Activated naive CD4-positive, alpha-beta T cell treated with Interleukin-2 at 50 U/mL for 16 hours (primary cell): ENCODE measurements at places on chromosomes 13 and 19.

DNA sequence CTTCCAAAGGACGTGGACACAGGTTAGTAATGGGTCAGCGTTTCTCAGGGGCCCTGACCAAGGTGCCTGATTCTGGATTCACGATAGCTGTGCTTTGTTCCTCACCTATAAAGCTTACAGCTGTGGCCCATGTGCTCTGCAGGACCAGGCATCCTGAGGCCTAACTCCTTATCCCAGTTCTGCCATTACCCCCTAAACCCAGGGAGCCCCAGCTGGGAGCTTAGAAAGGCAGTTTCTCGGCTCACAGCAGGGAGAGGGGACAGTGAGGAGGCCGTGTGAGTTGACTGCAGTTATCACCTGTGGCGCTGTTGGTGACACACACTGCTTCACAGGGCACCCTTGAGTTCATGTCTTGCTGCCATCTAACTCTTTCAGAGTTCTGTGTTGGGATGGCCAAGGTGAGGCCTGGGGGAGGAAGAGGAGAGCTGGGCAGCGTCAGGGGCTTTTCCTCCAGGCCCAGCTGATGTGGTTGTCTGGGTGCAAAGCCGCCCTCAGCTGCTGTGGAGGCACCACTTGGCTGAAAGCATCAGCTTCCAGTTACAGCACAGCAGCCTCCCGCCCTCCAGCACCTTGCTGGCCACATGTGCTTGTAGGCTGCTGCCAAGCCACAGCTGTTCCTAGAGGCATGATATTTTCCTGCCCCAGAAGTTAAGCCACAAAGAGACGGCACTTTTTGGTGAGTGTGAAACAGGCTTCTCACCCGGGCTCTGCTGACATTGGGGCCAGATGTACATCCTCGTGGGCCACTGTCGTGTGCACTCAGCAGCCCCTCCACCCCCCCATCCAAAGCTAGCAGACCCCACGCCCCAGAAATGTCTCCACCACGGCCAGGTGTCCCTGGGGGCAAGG, 99.6 kb upstream of the MCF2L start:
- DNase-seq, result no peak

DNA sequence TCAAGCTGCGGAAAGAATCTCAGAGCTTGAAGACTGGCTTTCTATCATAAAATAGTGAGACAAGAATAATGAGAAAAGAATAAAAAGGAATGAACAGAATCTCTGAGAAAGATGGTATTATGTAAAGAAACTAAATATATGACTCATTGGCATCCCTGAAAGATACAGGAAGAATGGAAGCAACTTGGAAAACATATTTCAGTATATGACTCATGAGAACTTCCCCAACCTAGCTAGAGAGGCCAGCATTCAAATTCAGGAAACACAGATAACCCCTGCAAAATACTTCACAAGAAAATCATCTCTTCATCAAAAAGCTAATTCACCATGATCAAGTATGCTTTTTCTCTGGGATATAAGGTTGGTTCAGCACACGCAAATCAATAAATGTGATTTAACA, 2318.0 kb downstream of the PCDH9 start:
- DNase-seq, result no peak

DNA sequence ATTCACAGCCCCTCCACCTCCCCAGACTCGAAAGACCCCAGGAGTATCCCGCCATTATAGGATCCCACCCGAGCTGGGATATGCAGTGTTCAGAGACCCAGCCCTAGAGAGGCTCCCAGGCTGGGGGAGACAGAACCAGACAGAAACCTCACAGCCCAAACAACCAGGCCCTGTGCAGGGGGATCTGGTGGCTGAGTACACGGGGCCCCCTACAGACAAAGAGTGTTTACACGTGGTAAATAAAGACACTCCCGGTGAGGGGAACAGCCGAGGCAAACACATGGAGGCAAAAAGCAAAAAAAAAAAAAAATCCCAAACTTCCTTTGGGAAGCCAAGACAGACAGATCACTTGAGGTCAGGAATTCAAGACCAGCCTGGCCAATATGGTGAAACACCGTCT, 25.1 kb downstream of the TINCR start:
- no peak for DNase-seq

DNA sequence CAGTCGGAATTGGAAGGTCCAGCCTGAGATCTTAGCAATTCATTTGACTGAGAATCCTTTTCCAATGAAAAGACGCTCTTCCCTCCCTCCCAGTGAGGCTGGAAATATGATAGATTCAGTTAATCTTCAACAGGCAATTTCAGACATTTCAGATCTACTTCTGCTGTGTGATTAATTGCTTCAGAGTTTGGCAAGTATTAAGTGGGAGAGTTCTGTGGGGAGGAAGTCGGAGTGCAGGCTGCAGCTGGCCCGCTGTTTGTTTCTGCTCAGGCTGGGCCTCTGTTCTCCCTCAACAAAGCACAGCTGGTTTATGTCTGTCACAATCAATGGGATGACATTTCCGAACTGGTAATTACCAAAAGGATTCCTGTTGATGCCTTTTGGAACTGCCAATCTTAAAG, 178.2 kb downstream of the NDFIP2 start:
- DNase-seq, result no peak

GRCh38 chr13:75770592-75771011, 134.5 kb downstream of the LMO7 start:
- no peak for DNase-seq
